Stimulated activated naive CD4-positive, alpha-beta T cell treated with Interleukin-2 at 50 U/mL for 16 hours (primary cell): ENCODE measurements at places on chromosomes 5 and 9.

GRCh38 chr5:37921452-37921851, 81.6 kb upstream of the GDNF start:
- no peak for DNase-seq

DNA sequence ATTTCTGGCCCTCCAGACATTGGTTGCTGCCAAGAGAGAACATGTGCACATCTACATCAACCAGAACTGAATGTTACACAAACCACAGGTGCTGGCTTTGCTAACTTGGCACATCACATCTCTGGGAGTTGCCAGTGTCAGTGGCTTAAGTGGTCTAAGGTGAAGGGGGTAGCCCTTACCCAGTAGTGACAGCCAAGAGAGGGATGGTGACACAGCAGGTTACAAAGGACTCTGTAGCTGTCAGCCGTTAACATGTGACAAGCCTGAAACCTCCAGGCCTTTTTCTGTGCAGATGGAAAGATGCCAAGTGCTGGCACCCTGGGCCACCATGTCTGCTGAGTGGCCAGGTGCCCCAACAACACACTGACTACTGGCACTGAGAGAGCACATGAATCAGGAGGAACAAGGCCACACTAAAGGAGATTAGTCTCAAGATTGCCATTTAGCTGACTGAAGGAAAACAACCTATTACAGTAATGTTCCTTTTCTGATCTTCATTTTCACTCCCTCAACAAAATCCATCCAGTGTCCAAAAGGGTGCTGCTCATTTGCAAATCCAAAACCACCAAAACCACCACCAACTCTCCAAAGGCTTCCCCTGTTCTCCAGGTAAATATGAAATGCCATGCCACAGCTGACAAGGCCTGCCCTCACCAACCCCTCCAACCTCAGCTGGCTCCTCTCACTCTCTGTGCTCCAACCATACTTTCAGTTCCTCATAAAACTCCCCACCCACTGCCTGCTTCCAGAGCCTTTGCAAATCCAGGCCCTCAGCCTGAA, 20.2 kb downstream of the SIL1 start:
- DNase-seq: no peak

- DNase-seq: no peak
Measured at GRCh38 chr9:99112750-99113413, 8.0 kb downstream of the TGFBR1 start.

DNA sequence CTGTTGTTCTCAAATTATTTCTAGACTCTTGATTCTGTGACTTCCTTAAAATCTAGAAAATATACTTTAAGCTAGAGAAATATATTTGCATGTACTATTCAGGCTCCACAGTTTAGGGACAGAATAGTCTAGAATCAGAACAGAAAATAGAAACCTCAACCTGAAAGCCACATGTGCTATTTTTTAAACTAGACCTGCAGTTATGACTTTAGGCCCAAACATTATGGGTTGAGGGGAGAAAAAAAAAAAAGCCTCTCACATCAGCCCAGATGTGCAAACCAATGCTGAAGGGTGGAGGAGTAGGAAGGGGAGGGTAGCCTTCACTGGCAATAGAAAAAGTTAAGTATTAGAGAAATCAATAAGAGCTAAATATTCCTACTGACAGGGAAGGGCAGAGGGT, 35.7 kb downstream of the ELL2 start:
- no peak for DNase-seq

- no peak for DNase-seq
Measured at GRCh38 chr9:2559192-2560152, 62.1 kb upstream of the VLDLR start.

GRCh38 chr5:38722918-38723317, 122.9 kb upstream of the OSMR start:
- DNase-seq: no peak

- DNase-seq: no peak
Measured at GRCh38 chr9:120663380-120663779, 50.9 kb downstream of the MEGF9 start.

GRCh38 chr5:44933686-44934085, 124.9 kb downstream of the MRPS30 start:
- no peak for DNase-seq

GRCh38 chr5:31193591-31194467, at the start of gene CDH6:
TSS of gene CDH6 (plus strand) at chr5:31193686. CDS start at chr5:31267474, 73,788 bp downstream.
- DNase-seq: no peak

DNA sequence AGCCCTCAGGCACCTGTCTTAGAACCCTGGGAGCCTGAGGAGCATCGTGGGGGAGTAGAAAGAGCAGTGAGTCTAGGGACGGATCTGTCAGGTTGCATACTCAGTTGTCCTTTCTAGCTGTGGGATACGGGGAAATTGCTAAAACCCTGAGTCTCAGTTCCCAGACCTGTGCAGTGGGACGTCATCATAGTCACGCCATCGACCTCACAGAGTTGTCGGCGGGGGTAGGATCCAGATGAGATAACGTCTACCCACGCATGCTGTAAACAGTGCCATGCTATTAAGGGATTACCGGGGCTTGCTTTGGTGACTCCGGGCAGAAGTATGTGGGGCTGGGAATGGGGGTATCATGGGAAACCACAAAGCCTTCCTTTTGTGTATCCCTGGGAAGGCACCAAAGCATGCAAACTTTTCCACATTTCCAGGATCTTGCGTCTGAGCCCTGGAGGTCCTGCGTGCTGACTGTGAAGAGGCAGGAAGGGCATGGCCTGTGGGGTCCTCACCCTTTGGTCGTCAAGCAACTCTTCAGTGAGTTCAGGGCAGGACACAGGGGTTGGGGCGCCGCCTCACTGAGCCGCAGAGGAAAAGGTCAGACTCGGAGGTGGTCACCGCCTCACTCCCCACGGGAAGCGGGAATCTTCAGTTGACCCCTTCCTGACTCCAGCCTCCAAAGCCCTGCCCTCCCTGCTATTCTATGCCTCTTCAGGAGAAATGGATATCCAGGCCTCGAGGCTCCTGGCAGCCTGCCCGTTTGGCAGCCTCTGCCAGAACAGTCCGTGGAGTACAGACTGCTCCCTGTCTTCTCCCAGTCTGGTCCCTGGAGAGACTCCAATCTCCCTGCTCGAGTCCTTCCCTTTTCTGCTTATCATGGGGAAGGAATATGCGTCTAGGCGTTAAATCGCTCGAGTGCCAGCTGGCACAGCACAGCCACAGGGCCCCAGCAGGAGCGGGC, 186.8 kb upstream of the KLF9 start:
- DNase-seq: no peak

DNA sequence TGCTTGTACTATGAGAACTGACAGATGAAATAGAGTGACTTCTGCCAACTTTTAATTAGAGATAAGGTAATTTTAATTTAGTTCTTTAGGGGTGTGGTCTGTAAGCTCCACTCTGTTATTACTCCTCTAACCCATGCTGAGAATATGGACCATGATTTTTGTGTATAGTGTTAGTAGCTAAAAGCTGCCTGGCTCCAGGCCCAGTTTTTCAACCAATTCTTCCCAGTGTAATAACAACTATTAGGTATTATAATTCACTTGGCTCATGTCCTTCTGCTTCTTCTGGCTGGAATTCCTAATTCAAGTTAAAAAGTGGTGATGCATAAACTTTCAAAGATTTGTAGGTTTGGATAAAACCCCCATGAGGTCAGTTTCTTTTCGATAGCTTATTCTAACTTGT, 216.3 kb downstream of the ISL1 start:
- DNase-seq: no peak

DNA sequence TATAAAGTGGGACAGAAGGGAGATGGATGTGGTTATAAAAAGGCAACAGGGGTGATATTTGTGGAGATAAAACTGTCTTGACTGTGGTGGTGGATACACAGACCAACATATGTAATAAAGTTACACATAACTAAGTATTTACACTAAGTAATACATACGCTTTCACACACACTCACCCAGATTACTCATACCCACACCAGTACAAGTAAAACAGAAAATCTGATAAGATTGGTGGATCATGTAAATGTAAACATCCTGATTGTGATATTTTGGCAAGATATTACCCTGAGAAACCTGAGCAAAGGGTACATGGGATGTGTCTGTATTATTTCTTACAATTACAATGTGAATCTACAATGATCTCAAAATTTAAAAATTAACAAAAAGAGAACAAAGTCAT, 53.3 kb upstream of the SLIT3 start:
- no peak for DNase-seq

GRCh38 chr5:74199005-74199404, 441.5 kb downstream of the ENC1 start:
- DNase-seq: no peak

DNA sequence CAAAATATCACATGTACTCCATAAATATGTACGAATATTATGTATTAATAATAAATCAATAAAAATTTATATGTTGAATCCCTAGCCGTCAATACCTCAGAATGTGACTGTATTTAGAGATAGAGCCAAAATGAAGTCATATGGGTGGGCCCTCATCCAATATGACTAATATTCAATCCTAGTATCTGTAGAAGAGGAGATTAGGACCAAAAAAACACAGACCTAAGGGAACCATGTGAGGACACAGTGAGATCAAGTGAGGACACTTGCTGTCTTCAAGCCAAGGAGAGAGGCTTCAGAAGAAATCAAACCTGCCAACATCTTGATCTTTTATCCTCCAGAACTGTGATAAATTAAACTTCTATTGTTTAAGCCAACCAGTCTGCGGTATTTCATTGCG, 3.7 kb upstream of the AMACR start:
- no peak for DNase-seq

GRCh38 chr9:16197578-16198370, 644.9 kb downstream of the CCDC171 start:
- no peak for DNase-seq

DNA sequence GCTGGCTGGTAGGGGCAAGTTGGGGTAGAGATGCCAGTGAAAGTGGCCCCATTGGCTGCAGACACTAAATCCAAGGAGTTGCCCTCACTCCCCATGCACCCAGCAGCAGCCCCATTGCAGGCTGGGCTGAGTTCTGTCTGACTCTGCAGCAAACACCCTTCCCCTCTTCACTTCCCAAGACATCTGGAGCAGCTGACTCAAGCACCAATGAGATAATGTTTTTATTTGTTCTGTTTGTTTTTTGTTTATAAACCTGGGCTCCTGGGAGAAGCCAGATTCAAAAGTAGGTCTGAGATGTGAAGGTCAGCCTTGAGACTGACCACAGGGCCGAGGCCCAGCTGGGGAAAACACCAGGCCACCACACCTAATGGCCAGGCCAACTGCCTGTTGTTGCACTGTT, 545.9 kb upstream of the KLF4 start:
- DNase-seq: no peak

- DNase-seq: no peak
Measured at GRCh38 chr5:176985516-176985915, 21.1 kb downstream of the UIMC1 start.

GRCh38 chr5:103021314-103021713, 98.6 kb downstream of the GIN1 start:
- DNase-seq: no peak

DNA sequence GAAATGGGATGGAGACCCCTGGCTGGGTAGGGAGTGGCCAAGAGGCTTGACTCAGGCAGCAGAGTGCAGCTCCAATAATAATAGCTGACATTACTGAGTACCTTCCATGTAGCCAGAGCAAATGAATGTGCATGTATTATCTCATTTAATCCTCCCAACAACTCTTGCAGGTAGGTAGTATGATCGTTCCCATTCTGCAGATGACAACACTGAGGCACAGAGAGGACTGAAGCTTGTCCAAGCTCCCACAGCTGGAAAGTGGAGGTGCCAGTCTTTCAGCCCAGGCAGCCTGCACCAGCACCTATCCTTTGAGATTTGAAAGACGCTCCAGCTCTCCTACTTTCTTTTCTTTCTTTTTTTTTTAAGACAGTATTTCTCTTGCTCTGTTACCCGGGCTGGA, 87.6 kb downstream of the PCDH1 start:
- no peak for DNase-seq

GRCh38 chr5:5384660-5385330, 37.7 kb upstream of the ICE1 start:
- DNase-seq: no peak

DNA sequence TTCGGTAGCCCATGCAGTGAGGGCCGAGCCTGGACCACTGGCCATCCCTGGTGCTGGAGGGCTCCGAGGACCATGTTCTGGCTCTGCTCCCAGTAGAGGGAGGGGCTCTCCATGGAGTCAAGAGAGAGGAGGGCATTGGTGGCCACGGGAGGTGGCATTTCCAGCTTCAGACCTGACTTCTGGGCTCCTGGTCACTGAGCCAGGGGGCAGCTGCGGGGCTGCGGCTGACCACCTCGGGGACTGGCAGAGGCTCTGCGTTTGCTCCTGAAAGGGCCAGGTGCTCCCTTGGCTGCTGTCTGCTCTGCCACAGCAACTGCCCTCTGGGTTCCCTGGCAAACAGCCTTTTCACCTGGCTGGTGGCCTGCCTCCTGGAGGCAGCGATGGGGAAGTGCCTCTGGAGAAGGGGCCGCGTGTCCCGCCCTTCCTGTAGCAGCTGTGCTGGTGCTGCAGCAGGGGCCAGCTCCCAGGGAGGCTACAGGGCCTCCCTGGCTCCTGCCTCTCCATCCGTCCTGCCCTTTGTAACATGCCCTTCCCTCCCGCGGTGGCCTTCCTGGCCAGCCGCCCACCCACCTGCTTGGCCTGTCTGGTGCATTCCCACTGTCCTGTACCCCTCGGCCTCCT, 144.6 kb downstream of the CACNA1B start:
- DNase-seq: no peak

- DNase-seq: no peak
Measured at GRCh38 chr9:100466829-100467221, 6.1 kb upstream of the TMEFF1 start.

GRCh38 chr5:120677481-120677880, 213.4 kb downstream of the PRR16 start:
- DNase-seq: no peak

DNA sequence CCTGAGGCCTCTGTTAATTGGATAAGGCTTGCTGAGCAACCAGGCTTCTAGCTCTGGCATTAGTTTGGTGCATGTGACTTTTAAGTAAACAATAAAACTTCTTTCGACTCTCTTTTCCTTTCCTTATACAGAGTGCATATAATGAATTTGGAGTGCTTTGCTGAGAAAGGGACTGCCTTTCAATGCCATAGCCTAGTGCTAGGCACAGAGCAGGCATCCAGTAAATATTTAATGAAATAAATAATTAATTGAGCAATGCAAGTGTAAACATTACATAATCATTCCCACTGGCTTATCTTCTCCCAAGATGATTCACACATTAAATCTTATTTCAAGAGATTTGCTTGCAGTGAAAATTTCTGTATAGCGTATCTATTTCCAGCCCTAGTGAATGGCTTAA, 74.1 kb downstream of the NMUR2 start:
- no peak for DNase-seq

- DNase-seq: no peak
Measured at GRCh38 chr5:67297376-67297775, 100.8 kb upstream of the CD180 start.

DNA sequence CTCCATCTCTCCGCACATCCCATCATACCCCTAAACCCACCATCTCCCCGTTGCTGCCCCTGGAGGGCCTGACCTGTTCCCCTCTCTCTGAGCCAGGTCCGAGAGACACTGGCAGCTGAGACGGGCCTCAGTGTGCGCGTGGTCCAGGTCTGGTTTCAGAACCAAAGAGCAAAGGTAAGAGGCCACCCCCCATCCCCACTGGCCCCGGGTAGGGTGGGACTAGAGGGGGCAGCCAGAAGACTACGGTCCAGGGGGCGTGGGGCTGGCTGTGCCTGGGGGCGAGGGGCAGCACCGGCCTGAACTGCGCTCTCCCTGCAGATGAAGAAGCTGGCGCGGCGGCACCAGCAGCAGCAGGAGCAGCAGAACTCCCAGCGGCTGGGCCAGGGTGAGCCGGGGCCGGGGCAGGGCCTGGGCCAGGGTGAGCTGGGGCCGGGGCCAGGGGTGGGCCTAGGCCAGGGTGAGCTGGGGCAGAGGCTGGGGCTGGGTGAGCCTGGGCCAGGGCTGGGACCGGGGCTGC, 79.8 kb downstream of the LMX1B start:
- no peak for DNase-seq
